ENCODE measurements at places on chromosomes 1 and 21. TPM values are rescaled to one million over a fixed set of nuclear protein-coding genes. Genes with fewer than 3 reads are reported as not detected.

GRCh38 chr1:228906223-228906860 lies 171.1 kb downstream of the RHOU start:
- no peak for DNase-seq

- DNase-seq: no peak
These were observed 725 bp downstream of the RTCA start for GRCh38 chr1:100266741-100267140.

DNA sequence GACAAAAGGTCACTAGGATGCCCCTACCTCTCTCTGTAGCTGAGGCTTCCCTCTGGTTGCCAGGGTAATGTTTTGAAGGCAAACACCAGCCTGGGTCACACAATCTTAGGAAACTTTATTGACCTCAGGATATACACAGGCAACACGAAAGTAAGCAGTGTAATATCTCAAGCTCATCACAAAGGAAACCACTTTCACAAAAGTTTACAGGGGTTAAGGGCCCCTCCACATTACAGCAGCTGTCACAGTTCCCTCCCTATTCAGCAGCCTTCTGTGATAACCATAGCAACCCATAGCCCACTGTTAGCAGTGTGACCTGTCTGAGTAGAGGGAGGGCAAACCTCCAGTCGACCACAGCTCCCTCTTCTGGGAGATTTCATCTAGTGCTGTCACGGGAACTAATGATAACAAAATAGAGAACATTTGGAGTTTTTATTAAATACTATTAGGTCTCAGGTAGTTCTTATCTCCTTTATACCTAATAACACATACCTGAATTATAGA lies 149.8 kb downstream of the PTPRC start:
- peak; percentile 23 for DNase-seq

DNA sequence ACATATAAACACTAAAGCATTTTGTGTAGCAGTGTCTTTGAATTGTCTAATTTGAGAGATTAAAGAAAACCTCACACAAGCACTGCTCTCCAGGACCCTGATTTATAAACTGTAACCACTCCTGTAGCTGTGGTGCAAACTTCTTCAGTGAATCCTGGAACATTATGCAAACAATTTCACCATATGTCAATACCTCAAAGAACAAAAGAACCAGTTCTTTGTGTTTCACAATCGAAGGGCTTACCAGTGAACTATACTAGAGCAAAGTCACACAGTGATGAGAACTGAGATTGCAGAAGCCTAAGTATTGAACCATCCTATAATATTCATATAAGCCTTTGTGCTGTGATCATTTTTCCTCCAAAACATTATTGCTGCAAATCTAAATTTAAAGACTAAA lies 21.5 kb downstream of the DPH5 start:
- DNase-seq: no peak

DNA sequence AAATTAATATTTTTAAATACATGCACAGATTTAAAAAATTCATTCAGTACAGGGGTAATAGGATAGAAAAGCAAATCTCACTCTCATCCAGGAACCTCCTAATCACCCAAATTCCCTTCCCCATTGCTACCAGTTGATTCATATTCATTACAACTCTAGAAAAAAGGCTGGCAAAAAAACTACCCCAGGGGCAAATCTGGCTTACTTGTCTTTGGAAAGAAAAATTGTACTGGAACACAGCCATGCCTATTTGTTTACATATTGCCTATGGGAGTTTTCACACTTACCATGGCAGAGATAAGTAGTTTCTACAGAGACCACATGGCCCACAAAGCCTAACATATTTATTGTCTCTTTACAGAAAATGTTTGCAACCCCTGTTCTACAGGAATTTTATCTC lies 8.9 kb upstream of the RBM34 start:
- DNase-seq: no peak

GRCh38 chr1:235069577-235070563 lies 58.8 kb downstream of the TOMM20 start:
- peak; percentile 97 for DNase-seq

- no peak for DNase-seq
These were observed 3.1 kb downstream of the TMEM234 start for GRCh38 chr1:32219022-32219421.

DNA sequence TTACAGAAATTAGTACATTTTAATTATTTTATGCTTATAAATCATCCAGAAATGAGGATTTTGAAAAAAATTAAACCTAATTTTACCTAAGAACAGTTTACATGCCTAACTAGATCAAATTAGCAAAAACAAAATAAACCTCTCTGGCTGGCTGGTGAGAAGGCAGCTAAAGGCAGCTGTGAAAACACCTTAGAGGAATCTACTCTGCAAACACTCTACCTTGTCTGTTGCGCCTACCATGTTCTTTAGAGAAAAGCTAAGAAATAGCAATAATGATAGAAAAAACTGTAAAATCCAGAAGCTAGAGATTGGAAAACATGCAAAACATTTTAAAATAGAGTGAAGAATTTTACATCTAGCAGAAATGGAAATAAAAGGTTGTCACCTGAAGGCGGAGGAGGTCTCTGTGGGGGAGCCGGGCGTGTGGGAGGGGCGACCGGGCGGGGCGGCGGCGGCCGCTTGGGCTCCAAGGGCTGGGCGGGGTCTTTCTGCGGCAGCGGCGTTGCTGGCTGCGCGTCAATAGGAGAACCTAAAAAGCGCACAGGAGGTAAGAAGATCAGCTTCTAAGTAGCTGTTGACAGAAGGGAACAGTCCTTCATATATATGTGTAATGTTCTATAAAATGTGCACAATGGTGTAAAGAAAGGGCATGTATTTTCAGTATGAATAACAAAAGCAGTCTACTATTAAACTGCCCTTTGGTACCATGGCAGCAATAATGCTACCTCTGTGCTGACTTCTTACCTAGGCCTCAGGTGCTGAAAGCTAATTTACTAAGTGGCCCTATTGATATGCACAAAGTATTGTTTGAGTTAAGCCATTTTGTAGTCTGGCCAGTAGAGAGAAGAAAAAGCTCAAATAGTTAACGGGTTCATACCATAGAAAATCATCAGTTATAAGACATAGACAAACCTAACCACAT lies 33.3 kb upstream of the CFAP298 start:
- no peak for DNase-seq

DNA sequence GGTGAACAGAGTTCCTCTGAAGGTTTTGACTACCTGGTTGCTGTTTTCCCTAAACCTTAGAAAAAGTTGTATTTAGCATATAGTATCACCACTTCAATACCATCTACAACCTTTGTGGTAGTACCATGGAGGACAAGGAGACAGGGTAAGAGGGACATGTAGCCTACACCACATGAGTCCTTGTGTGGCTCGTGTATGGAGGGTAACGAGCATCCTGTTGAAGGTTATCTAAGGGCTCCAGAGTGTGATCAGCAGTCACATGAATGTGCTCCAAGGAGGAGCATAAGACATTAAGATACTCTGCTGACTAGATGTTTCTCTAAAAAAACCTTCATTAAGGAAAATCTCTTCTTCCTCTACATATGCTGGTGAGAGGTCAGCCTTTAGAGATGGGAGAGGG lies 67.3 kb downstream of the VCAM1 start:
- DNase-seq: no peak

GRCh38 chr1:204258213-204259115 lies 44.7 kb upstream of the GOLT1A start:
- peak; percentile 76 for DNase-seq

- DNase-seq: no peak
These were observed 226.3 kb upstream of the USP24 start for GRCh38 chr1:55441489-55441888.

- DNase-seq: peak; percentile 63
These were observed 33.5 kb upstream of the UTS2 start for GRCh38 chr1:7886405-7886745.

The ABCA4 gene
- 0.36 TPM for total RNA-seq

The ASPM gene
- total RNA-seq: 57.8 TPM

The TXNIP gene
- 2.6 TPM for total RNA-seq

The OR2T11 gene
- total RNA-seq: not detected

The PACC1 gene
- total RNA-seq: 25.7 TPM

The GPR52 gene
- total RNA-seq: not detected

The AGT gene
- total RNA-seq: not detected
